AG04450 (cell line): ENCODE measurements at places on chromosomes 11 and 22. TPM values are rescaled to one million over a fixed set of nuclear protein-coding genes. Genes with fewer than 3 reads are reported as not detected.

Gene AHNAK
- polyA plus RNA-seq: 231 and 243 TPM in 2 replicates

Gene CCDC134
- polyA plus RNA-seq: 2.6 and 3.5 TPM in 2 replicates

Gene MICAL2
- 171 and 222 TPM in 2 replicates for polyA plus RNA-seq

Gene RIN1
- 6.7 and 9.0 TPM in 2 replicates for polyA plus RNA-seq

Gene DRICH1
- polyA plus RNA-seq: 0.09 and 0.17 TPM in 2 replicates
